Vagina (tissue), 2 donors: ENCODE measurements at places on chromosomes 5 and 9. TPM values are rescaled to one million over a fixed set of nuclear protein-coding genes. Genes with fewer than 3 reads are reported as not detected.
A peak's percentile ranks its signal among the peaks of the same experiment; 100 is the strongest.

DNA sequence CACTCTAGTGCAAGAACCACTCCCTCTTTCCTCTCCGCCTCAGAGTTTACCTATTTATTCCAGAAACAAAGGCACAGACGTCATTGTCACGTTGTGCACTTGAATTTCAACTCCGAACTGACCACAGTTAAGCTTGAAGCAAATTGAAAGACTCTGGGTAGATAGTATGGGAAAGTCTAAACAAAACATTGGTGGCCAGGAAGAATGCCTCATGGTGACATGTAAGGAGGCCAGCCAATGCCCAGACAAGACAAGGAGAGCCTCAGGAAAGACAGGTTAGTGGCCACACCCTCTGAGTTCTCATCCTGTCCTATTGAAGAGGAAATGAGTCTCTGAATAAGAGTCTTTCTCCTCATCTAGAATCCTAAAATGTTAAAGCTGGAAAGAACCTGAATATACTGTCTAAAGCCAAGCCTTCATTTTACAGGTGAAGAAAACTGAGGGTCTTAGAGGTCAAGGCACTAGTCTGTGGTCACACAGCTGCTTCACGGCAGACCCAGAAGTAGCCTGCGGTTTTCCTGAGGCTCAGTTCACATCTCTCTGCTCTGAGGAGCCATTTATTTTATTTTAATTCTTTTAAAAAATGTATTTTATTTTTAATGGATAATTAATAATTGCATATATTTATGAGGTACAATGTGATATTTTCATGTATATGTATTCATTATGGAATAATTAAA, 30.2 kb downstream of the ZFAND5 start:
- no peak for DNase-seq

- DNase-seq = no peak
These were observed 5.9 kb downstream of the SLC4A9 start for GRCh38 chr5:140365941-140366340.

- DNase-seq = no peak
These were observed 13.7 kb downstream of the STK32A start for GRCh38 chr5:147248561-147248960.

GRCh38 chr5:160175438-160176218, 53.7 kb upstream of the FABP6 start:
- no peak for DNase-seq

DNA sequence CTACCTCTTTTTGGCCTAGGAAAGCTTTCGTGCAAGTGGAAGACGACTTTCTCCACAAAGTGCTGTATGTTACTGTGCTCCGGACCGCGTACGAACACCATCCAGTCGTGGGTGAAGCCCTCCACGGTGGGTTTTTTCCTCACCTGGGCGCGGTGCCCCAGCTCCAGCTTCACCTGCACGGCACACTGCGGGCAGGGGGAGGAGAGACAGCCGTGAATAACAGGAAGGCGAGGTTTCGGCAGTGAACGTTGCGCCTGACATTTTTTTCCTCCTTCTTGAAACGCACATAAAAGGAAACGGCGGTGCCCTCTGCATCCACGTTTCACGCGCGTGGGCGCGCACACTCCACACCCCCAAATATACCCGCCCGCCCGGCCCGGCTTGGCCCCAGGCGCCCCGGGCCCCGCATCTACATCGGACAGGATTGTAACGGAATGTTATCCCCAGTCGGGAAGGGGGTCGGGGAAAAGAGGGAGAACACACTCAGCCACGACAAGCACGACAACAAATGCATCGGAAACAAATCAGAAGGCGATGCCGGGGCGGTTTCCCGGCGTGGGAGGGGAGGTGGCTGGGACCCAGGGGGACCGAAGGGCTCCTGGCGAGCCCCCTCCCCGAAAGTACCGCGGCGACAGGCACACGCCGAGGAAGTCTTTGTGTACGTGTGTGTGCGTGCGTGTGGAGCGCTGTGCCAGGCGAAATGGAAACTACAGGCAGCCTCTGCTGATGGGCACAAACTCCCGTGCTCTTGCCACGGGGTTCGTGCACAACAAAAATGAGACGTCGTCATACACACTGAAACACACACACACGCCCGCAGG, 1.4 kb downstream of the MLLT3 start:
- no peak for DNase-seq

- DNase-seq = no peak
These were observed 46.5 kb downstream of the CEMIP2 start for GRCh38 chr9:71721855-71722254.

DNA sequence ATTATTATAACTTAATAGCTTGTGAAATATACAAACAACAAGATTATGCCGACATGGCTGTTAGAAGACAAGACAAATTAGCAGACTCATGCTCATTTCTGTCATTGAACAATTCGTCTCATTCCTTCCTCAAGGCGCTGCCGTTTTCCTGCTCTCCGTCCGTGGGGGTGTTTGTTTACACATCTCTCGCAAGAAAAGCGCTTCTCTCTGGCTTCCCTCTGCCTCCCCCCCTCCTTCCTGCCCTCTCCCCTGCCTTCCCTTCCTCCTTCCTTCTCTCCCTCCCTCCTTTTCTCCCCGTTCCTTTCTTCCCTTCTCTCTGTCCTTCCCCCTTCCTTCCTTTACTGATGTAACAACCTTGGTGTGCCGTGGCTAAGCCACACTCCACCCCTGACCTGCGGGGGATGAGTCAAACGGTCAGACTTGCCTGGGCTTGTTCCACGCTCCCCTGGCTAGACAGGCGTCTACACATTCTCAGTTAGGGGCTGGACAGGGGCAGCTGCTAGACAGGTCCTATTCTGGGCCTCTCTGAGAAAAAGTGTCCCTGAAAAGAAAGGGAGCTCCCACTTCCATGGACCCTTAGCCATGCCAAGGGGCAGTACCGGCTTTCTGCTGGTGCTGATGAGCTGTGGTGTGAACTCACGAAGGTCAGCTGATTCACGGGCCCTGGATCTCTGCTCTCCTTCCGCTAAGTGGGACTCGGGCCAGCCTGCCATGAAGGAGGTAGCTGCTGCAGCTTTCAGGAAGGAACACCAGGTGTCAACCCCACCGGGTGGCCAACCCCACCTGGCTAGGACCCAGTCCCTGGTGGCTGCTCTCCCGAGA, 32.0 kb upstream of the SPTLC1 start:
- DNase-seq = peak; percentile 89

DNA sequence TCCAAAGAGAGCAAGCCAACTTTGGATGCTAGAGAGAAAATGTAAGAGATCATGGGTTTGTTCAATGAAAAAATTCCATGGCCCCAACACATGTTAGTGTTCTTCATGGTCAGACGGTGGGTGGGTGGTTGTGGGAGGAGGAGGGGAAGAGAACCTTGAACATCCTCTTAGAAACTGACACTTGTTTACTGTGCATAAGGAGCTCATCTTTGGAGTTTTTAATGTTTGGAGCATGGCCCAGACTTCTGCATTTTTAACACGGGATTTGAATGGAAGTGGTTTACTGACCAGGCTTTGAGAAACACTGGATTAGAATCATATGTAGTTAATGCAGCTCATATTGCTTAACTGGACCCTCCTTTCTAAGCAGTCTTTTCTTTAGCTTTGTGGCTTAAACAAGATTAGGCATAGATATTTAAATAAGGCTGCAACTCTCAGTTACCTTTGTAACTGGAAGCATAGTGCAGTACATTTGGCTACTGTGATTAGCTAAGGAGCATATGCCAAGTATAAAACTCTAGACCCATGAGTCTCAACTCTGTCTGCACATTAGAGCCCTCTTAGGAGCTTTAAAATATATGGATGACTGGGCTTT, 60.1 kb downstream of the FOCAD start:
- no peak for DNase-seq

GRCh38 chr5:174307656-174308271, 262.3 kb downstream of the NSG2 start:
- peak; percentile 44 for DNase-seq

DNA sequence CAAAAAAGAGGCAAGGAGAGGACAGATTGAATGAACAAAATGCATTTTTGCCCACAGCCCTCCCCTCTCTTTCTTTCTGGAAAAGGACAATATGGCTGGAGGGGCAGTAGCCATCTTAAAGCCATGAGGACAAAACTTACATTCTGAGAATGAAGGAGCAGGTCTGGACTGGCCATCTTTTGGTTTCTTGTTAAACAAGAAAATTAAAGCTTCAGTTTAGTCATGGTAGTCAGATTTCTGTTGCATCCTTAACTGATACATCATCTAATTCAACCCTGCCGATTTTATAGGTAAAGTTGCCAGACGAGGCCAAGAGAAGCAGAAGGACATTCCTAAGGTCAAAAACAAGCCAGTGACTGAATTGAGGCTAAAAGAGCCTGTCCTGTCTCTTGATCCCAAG, 31.5 kb upstream of the INSYN2B start:
- DNase-seq = no peak

DNA sequence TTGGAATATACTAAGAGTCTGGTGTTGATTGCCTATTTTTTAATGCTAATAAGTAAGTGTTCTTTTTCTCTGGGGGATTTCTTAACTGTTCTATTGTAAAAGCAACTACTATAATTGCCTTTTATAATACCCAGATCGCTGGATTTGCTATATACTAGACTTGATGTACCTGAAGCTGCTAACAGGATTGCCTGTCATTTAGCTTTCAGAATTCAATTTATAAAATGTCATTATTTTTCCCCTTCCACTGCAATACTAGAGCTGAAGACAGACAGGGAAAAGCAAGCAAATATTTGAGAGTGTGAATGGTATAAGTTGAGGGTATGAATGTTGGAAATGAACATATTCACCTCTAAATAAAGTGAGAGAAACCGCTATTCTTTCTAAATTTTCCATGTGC, 115.5 kb downstream of the SH3GL2 start:
- no peak for DNase-seq

- DNase-seq = no peak
These were observed 229.5 kb downstream of the ARL15 start for GRCh38 chr5:54080831-54081230.

- DNase-seq = no peak
These were observed 183.8 kb downstream of the CDH12 start for GRCh38 chr5:22669345-22669744.

- no peak for DNase-seq
These were observed 40.0 kb upstream of the DMRT1 start for GRCh38 chr9:801399-802071.

GRCh38 chr9:135586601-135587109, 25.1 kb downstream of the PAEP start:
- DNase-seq = peak; percentile 40

DNA sequence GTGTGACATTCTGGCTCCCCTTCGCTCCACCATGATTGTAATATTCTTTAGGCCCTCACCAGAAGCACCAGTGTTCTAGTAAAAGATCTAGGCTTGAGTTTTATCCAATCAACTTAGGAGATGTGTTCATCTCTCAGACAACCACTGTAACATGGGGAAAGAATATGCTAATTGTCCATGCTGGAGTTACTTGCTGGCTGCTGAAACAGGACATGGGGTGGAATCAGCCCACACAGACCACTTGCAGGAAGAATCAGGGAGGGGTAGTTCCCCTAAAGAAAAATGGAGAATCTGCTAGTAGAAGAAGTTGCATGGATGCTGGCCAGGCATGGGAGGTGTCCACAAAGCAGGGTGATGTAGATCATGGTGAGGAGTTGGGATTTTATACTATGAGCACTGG, 86.2 kb downstream of the FEM1C start:
- DNase-seq = no peak

- no peak for DNase-seq
These were observed 91.6 kb downstream of the TMEM174 start for GRCh38 chr5:73264631-73265030.

GRCh38 chr5:154466671-154467070, 11.4 kb downstream of the HAND1 start:
- DNase-seq = no peak

- no peak for DNase-seq
These were observed 24.8 kb upstream of the TOMM5 start for GRCh38 chr9:37617161-37617560.

- DNase-seq = no peak
These were observed 177.5 kb downstream of the EBF1 start for GRCh38 chr5:158922263-158922592.

GRCh38 chr5:180790020-180790419, 12.6 kb downstream of the MGAT1 start:
- DNase-seq = no peak

DNA sequence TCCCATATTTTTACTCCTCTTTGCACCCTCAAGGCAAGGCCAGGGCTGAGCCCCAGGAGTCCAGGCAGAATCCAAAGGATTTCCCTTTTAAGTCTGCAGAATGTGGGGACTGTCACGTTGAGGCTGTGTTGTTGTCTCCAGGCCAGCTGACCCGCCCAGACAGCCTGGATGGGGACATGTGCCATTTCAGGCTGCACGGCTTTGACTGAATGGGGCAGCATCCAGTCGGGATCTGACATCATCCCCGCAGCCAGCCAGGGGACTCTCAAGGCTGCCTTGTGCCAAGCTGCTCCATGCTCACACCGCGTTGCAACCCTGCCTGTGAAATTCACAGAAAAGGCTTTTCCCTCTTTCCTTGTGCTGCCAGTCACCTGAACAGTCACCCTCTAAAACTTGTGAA, 2.2 kb upstream of the ZNF366 start:
- DNase-seq = no peak

DNA sequence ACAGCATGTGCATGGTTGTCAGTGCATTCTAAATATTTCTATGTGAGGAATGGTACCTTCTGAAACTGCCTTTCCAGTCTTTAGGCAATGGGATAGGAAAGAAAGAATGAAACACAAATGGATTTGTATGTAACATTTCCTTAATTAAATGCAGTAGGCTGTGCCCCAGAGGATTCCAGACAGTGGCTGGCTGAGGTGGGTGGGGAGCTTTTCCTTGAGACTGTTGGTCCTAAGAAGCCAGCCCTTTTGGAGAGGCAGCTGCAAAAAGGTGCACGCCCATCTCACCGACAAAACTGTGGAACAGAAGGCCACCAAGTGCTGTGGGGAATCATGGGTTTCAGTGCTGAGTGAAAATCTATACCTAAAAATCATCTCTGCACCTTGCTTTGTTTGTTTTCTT, 6.8 kb upstream of the CKMT2 start:
- DNase-seq = no peak

DNA sequence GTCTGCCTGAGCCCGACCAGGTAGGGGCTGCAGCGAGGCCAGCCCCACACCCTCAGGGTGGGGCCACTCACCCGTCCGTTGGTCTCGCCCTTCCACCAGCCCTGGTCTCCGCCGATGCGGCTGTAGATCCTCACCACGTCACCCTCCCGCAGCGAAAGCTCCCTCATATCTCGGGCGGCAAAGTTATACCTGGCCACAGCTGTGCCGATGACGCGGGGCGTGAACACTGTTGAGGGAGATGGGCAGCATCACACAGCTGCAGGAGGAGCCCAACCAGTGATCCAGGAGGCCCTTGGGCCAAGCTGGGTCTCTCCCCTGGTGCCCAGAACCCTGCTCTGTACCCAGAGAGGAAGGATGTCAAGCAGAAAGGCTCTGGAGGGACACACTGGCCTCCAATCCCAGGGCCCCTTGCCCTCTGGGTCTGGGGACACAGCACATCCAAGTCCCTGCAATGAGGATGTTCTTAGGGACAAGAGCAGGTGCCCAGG, 30.3 kb upstream of the SARDH start:
- no peak for DNase-seq

GRCh38 chr5:76371960-76372322, 31.1 kb upstream of the IQGAP2 start:
- DNase-seq = no peak

The LEAP2 gene
- total RNA-seq = 4.2 TPM

The FNBP1 gene
- 47.1 TPM for total RNA-seq

The PELO gene
- 11.8 TPM for total RNA-seq

The CSF2 gene
- total RNA-seq = not detected

The PKD2L2 gene
- not detected for total RNA-seq

The STOML2 gene
- total RNA-seq = 98.2 TPM

The CAMK2A gene
- total RNA-seq = 0.49 TPM

The CBY3 gene
- total RNA-seq = not detected

The WNK2 gene
- 24.8 TPM for total RNA-seq

The PSMB7 gene
- 121 TPM for total RNA-seq

The CENPK gene
- total RNA-seq = 3.4 TPM
